ENCODE measurements at places on chromosomes 1 and 21.
A peak's percentile ranks its signal among the peaks of the same experiment; 100 is the strongest.

DNA sequence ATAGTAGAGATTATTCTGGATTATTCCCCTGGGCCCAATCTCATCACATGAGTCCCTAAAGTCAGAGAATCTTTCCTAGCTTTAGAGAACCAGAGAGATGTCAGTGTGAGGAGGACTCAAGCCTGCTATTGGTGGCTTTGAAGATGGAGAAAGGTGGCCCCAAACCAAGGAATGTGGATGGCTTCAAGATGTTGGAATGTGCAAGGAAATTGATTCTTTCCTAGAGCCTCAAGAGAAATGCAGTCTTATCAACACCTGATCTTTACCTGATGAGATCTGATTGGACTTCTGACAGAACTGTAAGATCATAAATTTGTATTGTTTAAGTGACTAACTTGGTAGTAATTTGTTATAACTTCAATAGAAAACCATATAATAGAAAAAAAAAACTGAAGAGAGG, 51.0 kb downstream of the NME7 start:
- DNase-seq = no peak

DNA sequence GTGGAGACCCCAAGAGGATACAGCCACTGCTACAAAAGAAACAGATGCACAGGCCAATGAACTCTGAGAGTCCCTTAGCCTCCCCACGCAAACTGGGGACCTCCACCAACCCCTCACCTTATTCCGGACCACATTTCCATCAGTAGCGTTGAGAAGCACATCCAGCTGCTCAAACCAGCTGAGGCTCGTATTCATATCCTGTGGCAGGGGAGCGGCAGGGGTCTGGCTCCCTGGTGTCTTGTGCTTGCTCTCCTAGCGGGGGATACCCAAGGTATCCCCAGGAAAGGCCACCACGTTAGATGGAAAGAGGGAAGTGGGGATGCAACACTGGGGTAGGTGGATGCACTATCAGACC, 481 bp downstream of the CCDC163 start:
- no peak for DNase-seq

DNA sequence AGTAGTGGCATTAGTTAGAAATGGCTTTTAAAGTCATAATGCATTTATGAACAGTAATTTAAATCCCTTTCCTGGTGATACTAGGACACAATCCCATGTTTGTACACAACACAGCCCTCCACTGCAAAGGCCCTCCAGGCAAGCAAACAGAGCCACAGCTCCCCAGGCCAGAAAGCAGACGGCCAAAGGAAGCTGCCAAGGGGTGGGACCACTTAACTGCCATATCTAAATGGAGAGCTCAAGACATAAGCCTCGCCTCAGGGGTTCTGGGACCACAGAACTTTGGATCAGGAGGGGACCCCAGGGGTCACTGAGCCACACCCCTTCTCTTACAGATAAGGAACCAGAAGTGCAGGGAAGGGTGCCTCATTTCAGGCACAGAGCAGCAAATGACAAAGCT, 189.7 kb downstream of the KCNH1 start:
- no peak for DNase-seq

GRCh38 chr1:111615870-111616715, 3.5 kb upstream of the RAP1A start:
- no peak for DNase-seq

GRCh38 chr1:177289532-177289931, 118.8 kb downstream of the BRINP2 start:
- no peak for DNase-seq

- DNase-seq = peak; percentile 90
Measured at GRCh38 chr1:9280015-9280860, 12.5 kb upstream of the SPSB1 start.

GRCh38 chr1:162983671-162984425, 85.3 kb upstream of the RGS4 start:
- no peak for DNase-seq

DNA sequence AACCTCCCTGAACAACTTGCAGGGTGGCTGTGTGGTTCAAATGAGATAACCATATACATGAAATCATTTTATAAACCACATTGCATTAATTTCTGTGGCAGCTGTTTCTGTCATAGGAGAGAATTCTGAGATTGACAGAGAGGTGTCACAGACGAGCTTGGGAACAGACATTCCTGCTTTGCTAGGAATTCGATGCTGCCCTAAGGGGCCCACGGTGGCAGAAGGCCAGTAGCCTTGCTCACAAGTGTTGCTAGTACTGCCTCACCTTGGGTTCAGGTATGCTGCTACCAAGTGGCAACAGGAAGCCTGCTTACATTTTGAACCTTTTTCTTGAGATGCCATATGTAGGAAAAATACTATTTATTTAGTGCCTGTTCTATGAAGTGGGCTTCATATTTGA, 13.4 kb downstream of the KCNA10 start:
- DNase-seq = no peak

DNA sequence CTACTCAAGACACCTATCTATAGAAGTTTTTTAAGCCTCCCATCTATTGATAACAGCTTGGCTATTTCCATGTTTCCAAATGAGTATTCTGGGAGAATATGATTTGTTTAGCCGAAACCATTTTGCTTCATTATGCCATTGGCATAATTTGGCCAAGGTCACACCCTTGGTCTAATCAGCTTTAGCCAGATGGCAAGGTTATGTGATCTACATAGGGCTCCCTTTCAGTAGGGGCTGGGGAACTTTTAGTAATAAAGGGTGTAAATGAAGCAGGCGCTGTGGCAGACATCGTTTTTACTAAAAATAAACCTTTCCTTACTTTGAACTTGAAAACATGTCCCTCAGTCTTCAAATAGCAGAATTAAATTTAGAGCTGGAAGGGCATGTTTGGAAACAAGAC, 3.0 kb upstream of the PDC start:
- no peak for DNase-seq

DNA sequence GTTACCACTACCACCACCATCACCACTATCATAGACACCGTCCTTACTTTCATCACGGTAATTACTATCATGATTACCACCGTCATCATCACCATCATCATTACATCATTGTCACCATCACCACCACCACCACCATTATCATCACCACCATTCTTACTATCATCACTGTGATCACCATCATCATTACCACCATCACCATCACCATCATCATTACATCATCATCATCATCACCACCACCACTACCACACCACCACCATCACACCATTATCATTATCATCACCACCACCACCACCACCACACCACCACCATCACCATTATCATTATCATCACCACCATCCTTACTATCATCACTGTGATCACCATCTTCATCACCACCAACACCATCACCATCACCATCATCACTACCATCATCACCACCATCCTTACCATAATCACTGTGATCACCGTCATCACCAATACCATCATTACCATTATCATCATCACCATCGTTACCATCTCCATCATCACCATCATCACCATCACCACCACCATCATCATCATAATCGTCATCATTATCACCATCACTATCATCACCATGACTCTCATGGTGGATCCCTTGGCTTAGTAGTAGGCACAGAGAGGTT, 244.4 kb upstream of the C1orf174 start:
- DNase-seq = no peak

GRCh38 chr21:42593007-42593814, 60.2 kb upstream of the PDE9A start:
- DNase-seq = peak; percentile 55

Data from fibroblast of pulmonary artery (primary cell).